Activated CD8-positive, alpha-beta memory T cell treated with anti-CD3 and anti-CD28 coated beads for 1 hour (primary cell): ENCODE measurements at places on chromosomes 7 and 10.

DNA sequence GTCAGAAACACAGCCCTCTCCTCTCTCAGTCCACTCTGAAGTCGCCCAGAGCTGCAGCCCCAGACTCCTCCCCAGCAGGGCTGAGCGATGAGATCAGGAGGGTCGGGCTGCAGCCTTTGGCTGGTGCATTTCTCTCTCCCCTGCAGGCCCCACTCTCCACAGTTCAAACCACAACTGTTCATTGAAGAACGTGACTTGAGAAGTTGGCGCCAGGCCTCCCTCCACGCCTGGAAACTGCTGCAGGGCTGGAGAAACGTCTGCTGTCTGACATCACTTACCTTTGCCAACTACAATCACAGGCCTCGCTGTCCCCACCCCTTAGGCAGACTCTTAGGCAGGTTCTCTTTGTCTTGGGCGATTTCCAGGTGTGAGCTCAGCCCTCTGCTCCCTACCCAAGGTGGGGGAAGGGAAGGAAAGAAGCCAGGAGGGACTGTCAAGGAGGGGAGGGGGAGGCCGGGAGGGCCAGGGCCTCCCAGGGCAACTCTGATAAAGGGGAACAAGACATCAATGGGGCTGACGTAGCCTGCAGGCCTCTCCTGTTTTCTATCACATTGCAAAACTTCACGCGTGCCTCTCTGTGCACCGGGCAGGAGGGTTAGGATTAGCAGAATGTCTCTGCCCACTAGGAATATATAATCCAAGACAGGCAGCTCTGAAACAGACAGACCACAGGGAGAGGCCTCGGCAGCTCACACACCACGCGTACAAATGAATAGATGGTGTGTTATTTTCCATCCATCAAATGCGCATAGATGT lies 32.7 kb downstream of the CALML5 start:
- DNase-seq: no peak

DNA sequence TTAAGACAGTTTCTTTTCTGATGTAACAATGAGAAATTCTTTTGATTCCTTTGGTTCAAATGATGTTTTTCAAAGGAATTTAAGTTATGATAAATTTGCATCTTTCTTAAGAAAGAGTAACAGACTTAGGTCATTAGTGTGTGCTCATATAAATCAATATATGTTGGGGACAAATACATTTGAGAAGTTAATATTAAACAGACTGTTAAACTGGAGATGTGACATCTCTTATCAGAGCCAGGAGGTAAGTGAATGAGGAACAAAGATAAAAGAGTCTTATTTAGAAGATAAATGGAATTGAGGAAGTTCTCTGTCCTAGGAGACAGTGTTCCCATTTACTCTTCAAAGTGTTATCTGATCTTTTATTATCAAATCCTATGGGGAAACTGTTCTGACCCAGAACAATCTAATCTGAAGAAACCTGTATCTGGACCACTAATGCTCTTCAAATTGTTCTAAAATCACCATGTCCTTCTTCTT lies 104.8 kb upstream of the LAMB4 start:
- no peak for DNase-seq

- no peak for DNase-seq
Observed at GRCh38 chr7:122689346-122690109, 9.4 kb downstream of the RNF133 start.

DNA sequence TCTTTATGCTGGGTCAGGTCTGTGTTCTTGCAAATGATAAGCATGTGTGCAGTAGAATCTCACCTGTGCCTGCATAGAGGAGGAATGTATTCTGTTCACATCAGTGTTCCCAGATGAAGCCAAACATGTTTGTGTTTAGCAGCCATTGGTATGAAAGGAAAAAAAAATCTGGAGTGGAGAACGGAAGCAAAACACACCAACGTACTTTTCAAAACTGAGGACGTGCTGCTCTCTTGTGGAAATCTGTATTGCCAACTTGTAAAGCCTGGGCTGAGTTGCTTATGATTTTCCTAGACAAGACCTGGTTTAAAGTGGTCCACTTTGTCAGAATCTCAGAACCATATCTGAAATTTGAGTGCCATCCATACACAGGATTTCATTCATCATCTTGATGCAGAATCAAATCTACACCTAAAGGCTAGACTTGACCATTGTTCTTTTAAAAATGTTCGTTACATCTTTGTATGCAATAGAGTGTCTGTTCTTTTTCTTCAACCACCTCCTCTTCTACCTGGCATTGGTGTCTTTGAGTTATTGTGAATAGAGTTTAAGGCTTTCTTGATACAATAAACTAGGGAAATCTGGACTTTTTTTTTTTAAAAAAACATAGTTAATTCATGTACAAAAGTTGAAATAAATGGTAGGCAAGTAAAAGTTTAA lies 367.7 kb downstream of the PHF14 start:
- no peak for DNase-seq

- DNase-seq: no peak
Observed at GRCh38 chr10:34609287-34609940, 205.7 kb downstream of the PARD3 start.

DNA sequence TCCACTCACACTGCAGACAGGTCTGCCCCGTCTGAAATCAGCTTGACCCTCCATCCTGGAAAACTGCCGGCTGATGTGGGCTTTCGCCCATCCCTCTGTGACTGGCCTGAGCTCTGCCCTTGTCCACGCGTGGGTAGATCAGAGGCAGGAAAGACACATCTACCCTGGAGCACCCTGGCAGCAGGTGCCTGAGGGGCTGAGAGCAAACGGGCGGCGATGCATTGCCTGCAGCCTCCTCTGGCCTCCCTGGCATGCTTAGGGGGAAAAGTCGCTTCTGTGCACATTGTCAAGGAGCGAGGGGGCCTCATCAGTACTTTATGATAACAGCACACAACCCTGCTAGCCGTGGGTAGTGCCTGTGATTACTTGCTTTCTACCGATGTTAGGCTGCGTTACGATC lies 109.4 kb downstream of the ADARB2 start:
- DNase-seq: no peak

- no peak for DNase-seq
Observed at GRCh38 chr10:51246156-51246555, 171.9 kb downstream of the PRKG1 start.

DNA sequence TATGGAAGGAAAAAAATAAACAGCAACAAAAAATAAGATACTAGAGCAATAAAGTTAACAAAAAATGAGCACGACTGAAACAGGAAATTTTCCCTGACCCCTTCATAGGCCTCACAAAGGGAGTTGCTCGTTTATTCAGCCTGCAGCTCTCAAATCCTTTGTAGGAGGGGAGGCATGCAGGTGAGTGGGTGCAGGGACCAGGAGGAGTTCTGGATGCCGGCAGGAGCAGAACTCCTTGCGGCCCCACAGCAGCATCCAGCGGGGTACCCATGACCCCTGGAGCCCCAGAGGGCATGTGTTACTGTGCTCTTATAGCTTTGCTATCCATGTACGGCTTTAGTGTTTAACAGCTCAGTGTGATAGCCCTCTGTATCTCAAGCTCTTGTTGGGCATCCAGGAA lies 5.8 kb downstream of the TAS2R39 start:
- no peak for DNase-seq

DNA sequence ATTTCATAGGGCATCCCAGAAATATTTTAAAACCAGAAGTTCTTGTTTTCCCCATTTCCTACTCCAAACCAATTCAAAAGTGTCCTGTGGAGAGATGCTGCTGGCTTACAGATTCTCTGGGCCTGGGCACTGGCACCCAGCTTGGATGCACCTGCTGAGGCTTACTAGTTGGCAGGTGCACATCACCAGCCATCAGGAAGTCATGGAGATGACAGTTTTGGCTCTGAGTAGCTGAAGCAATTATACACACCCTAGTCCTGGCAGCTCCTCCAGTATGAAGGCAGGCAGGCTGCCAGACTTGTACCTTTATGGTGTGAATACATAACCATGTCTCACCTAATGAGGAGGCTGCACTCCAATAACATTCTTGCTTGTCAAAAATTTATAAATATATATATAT lies 276.6 kb upstream of the GHITM start:
- DNase-seq: no peak

DNA sequence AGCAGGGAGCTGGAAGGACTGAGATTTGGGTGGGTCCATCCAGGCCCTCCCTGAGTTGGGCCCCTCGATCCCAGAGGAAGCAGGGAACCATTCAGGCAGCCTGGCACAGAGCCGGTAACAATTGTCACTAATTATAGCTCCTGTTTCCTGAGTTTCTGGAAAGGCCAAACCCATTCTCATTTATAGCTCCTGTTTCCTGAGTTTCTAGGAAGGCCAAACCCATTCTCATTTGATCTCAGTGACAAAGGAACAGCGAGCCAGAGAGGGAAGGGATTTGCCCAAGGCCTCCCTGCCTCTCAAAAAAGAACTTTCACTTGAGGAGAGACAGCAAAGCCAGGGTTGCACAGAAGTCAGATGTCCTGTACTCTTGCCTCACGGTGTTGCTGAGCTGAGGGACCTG lies 521.9 kb downstream of the TYW1 start:
- no peak for DNase-seq

DNA sequence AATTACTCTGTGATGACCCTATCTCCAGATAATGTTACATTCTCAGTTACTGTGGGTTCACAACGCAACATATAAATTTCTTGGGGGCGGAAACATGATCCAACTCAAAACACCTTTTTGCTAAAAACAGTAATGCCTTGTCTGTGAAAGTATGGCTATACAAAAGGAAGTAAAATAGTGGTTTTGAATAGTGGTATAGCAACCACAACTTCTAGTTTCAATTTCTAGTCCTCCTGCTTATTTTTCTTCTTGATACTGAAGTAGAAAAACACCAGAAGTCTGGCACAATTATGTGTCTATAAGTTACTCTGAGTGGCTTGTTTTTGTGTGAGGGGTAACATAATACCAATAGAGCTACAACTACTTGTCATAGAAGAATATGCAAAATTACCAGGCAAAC lies 21.5 kb upstream of the ZNF800 start:
- DNase-seq: no peak

- no peak for DNase-seq
Observed at GRCh38 chr10:91238191-91238590, 17.7 kb downstream of the PCGF5 start.
